ENCODE measurements at places on chromosomes 11 and 22.
A peak's percentile ranks its signal among the peaks of the same experiment; 100 is the strongest.

- H3K27ac ChIP-seq: no peak overlapping the region
- no peaks in the 10 kb centered on the region for H3K27me3 ChIP-seq
- H3K4me1 ChIP-seq: no peaks in the 10 kb centered on the region
Measured at GRCh38 chr22:40721266-40721665, 42.0 kb downstream of the MCHR1 start.

DNA sequence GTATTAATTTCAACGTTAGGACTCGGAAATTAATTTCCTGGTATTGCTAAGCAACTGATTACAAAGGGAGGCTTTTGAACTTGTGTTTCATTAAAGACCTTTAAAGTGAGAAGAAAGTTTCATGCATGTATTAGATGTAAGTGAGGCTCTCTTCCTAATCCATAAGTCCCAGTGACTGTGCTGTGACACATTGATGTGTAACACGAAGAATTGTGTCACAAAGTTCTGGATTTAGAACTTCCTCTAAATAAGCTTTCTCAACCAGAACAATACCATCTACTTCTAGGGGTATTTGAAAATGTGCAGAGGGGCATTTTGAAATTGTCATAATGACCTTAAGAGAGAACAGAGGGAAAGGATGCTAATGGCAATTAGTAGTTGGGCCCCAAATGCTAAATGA, 14.4 kb downstream of the DCUN1D5 start:
- no peaks in the 10 kb centered on the region for H3K27me3 ChIP-seq
- H3K4me1 ChIP-seq: no peaks in the 10 kb centered on the region
- no peak overlapping the region for H3K27ac ChIP-seq
- no peak overlapping the region for H3K4me3 ChIP-seq
- DNase-seq: no peak

GRCh38 chr11:60085909-60086308, 2.6 kb upstream of the MS4A2 start:
- no peak overlapping the region for H3K4me3 ChIP-seq
- H3K27ac ChIP-seq: no peak overlapping the region
- DNase-seq: no peak
- no peaks in the 10 kb centered on the region for H3K36me3 ChIP-seq
- H3K27me3 ChIP-seq: no peaks in the 10 kb centered on the region

GRCh38 chr11:12088047-12088481, 22.3 kb upstream of the MICAL2 start:
- H3K4me1 ChIP-seq: peaks cover 5% of the 10 kb centered on the region
- H3K4me3 ChIP-seq: no peak overlapping the region
- H3K36me3 ChIP-seq: no peaks in the 10 kb centered on the region
- no peak for DNase-seq
- H3K27ac ChIP-seq: no peak overlapping the region

DNA sequence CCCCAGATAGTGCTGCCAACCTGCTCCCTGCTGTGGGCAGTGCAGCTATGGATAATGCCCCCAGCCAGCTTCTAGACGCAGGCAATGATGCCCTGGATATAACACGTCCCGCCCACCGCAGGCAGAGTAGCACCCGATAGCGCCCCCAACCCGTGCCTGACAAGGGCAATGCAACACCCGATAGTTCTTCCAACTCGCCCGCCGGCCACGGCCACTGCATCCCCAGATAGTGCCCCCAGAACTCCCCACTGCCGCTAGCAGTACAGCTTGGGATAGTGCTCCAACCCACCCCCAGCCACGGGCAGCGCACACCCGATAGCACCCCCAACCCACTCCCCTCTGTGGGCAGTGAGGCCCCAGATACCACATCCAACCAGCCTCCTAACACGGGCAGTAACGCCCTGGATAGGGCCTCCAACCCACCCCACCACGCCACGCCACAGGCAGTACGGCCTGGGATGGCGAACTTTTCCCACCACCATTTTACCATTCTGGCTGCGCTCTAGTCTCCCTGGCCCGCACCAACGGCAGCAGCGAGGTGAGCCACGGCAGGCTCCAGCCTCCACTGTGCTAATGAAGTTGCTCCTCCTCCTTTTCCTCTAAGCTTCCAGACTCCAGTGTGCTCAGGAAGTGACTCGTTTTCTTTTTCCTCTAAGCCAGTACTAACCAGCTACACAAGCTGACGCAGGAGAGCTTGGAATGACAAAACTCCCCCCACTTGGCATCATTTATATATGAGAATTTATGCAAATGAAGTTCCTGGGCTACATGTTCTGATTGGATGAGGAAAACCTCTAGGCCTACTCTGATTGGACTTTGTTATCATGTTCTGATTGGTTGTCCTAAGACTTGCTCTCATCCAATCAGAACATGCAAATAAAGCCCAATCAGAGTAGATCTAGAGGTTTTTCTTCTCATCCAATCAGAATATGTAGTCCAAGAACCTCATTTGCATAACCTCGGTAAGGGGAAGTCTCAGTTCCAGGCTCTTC, 3.0 kb upstream of the RFPL3 start:
- no peak for DNase-seq
- no peaks in the 10 kb centered on the region for H3K27me3 ChIP-seq
- H3K4me3 ChIP-seq: no peak overlapping the region
- H3K36me3 ChIP-seq: no peaks in the 10 kb centered on the region
- no peaks in the 10 kb centered on the region for H3K4me1 ChIP-seq

DNA sequence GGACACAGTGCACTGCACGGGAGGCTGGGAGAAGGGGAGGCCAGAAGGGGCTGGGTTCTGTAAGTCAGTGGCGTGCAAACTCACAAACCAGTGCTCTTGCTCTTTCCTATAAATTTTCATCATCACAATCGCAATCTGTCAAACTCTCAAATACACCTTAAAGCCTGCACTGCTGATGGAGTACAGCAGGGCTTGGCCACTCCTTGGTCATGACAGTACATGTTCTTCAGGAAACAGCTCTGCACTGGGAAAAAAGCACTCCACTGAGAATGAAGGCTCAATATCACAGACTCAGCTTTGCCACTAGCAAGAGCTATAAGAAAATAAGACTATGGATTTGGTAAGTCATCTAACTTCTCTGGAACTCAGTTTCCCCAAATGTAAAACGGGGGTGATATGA, 111.0 kb downstream of the RBFOX2 start:
- no peaks in the 10 kb centered on the region for H3K27me3 ChIP-seq
- H3K4me1 ChIP-seq: peaks cover 39% of the 10 kb centered on the region
- no peak for DNase-seq
- no peak overlapping the region for H3K27ac ChIP-seq
- no peaks in the 10 kb centered on the region for H3K36me3 ChIP-seq
- H3K4me3 ChIP-seq: no peak overlapping the region

GRCh38 chr22:32680895-32681294, 120.6 kb upstream of the TIMP3 start:
- DNase-seq: no peak
- H3K36me3 ChIP-seq: no peaks in the 10 kb centered on the region
- H3K4me1 ChIP-seq: no peaks in the 10 kb centered on the region
- H3K27ac ChIP-seq: no peak overlapping the region

DNA sequence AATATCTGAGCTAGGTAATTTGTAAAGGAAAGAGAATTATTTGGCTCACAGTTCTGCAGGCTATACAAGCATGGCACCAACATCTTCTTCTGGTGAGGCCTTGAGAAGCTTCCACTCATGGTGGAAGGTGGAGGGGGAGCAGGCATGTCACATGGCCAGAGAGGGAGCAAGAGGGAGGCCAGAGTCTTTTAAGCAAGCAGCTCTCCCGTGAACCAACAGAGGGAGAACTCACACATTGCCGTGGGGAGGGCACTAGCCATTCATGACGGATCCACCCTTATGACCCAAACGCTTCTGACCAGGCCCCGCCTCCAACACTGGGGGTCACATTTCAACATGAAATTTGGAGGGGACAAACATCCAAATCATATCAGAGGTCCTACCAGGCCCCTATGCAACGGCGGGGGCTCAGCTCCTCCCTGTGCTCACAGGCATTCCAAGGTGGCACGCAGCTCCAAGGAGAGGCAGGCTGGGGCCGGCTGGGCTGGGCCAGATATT, 4.6 kb downstream of the C11orf96 start:
- DNase-seq: peak; percentile 52
- no peaks in the 10 kb centered on the region for H3K36me3 ChIP-seq
- H3K4me1 ChIP-seq: peaks cover 3% of the 10 kb centered on the region
- no peak overlapping the region for H3K4me3 ChIP-seq

DNA sequence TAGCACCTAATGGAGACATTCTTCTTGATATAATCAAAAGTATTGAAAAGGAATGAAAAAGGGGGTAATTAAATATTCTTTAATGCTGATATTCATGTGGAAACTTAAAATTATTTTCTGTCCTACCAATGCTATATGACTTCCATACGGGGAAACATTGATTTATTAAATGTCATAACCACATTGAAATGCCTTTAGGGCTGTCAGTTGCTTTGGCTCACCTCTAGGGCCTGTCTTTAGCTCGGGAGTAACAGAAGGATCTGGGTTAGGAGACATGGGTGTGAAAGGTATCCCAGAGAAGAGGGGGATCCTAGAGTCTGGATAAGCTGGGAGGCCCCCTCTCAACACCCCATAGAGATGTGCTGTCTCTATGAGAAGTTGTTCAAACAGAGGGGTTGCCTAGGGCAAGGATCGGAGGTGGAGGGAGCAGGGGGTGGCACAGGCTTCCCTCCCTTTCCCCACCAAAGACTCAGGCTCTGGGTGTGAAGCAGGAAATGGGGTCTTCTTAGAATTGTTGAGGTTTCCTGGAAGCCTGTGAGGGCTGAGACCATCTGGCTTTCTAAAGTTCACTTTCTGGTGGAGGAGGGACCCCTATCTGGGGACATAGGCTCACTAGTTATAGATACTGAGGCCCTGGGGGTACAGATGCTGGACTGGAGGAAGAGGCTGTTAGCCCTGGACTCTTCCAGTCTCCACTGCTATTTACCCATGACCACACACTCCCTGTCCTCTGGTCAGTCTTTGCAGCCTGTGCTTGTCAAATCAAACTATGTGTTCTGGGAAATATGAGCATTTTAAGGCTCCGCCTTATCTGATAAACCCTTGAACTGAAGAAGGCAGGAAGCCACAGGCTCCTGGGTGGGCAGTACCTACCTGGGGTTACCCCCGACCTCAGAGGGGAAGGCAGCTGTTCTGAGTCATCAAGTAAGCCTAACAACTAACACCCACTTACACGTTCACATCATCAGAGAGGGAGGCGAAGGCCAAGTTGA, 55.8 kb upstream of the RRAS2 start:
- H3K4me3 ChIP-seq: no peak overlapping the region
- H3K4me1 ChIP-seq: peaks cover under 1% of the 10 kb centered on the region
- H3K36me3 ChIP-seq: no peaks in the 10 kb centered on the region
- H3K27ac ChIP-seq: no peak overlapping the region
- DNase-seq: no peak

- H3K27ac ChIP-seq: no peak overlapping the region
- H3K4me3 ChIP-seq: no peak overlapping the region
- no peaks in the 10 kb centered on the region for H3K36me3 ChIP-seq
- DNase-seq: no peak
Measured at GRCh38 chr11:80281194-80281593, 840.4 kb upstream of the TENM4 start.

- no peak for DNase-seq
- no peak overlapping the region for H3K4me3 ChIP-seq
- H3K4me1 ChIP-seq: no peaks in the 10 kb centered on the region
Measured at GRCh38 chr11:47111318-47111804, 65.3 kb downstream of the ARFGAP2 start.

- no peak overlapping the region for H3K27ac ChIP-seq
- DNase-seq: no peak
- no peak overlapping the region for H3K4me3 ChIP-seq
- no peaks in the 10 kb centered on the region for H3K36me3 ChIP-seq
- H3K4me1 ChIP-seq: no peaks in the 10 kb centered on the region
- no peaks in the 10 kb centered on the region for H3K27me3 ChIP-seq
Measured at GRCh38 chr11:47061429-47062178, 115.1 kb downstream of the ARFGAP2 start.

DNA sequence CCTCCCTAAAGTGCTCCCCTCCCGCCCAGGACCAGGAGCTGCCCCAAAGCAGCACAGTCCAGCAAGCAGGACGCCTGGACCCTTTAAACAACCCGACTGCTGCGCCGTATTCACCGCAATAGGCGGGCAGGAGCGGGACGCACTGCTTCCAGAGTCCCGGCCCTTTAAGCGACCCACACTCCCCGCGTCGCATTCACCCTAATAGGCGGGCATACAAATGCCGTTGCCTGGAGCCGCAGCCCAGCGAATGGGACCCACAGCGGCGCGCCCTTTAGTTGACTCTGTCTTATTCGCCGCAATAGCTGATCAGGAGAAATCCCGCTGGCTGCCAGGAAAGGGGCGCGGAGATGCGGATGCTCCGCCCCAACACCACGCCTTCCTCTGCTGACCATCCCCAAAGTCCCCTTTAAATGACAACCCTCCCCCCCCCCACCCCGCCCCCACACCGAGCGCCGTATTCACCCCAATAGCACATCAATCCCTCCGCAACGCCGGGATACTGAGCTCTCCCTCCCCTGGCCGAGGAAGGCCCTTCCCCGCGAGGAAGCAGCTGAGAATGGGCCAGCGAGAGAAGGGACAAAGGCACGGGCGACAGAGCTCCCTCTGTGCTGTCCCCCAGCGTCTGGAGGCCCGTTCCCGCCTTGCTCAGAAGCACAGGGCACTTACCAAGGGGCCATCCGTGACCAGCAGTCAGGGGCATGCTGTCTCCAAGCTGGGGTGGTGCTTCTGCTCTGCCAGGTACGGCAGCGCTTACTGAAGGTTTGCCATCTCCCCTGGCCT, 4.7 kb downstream of the OSBPL5 start:
- peak; percentile 87 for DNase-seq
- peak overlapping the region; percentile 40 for H3K27ac ChIP-seq

GRCh38 chr11:75033916-75034315, 45.2 kb downstream of the NEU3 start:
- H3K4me3 ChIP-seq: no peak overlapping the region
- H3K4me1 ChIP-seq: no peaks in the 10 kb centered on the region
- no peaks in the 10 kb centered on the region for H3K27me3 ChIP-seq
- DNase-seq: no peak
- H3K27ac ChIP-seq: no peak overlapping the region
- H3K36me3 ChIP-seq: no peaks in the 10 kb centered on the region

GRCh38 chr11:123800036-123800435, 6.1 kb downstream of the OR6M1 start:
- no peaks in the 10 kb centered on the region for H3K27me3 ChIP-seq
- DNase-seq: no peak
- no peaks in the 10 kb centered on the region for H3K36me3 ChIP-seq
- no peak overlapping the region for H3K4me3 ChIP-seq

DNA sequence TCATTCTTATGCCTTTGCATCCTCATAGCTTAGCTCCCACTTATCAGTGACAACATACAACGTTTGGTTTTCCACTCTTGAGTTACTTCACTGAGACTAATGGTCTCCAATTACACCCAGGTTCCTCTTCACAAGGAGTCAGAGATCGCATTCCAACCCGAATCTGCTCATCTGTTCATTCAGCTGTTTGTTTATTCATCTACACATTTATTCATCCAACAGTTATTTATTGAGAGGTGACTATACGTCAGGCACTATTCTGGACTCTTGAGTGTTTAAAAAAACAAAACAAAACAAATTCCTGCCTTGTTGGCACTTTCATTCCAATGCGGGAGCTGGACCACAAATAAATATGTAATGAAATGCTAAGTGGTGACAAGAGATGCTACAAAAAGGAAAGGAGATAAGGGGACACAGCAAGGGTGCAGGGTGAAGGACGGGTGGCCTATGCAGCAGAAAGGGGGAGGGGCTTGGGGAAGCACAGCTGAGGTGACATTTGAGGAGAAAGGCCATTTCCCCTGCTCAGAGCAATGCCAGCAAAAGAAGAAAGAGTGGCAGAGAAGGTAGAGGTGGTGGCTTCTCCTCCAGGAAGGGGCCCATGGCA, 393.8 kb upstream of the SYN3 start:
- H3K4me3 ChIP-seq: no peak overlapping the region
- H3K36me3 ChIP-seq: no peaks in the 10 kb centered on the region
- no peaks in the 10 kb centered on the region for H3K4me1 ChIP-seq
- DNase-seq: no peak
- no peak overlapping the region for H3K27ac ChIP-seq
- H3K27me3 ChIP-seq: no peaks in the 10 kb centered on the region

All from ovary (tissue), 10 donors.